H4 (cell line): ENCODE measurements at places on chromosomes 12 and 14.

DNA sequence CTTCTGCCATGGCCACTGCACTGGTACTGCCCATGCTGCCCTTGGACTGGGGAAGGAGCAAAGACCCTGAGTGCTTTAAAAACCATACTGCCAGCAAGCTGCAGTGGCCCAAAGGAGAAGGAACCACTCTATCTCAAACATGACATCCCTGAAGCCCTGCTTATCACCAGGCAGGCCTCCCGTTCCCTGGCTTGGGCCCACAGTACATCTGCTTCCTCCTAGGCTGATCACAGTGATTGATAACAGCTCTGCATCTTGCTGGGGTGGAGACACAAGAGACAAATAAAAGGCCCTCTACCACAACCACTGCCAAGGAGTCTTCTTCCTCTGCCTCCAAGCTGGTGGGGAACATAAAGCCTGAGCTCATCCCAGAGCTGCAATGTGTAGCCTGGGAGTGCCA is 567.5 kb downstream of the TRHDE start:
- DNase-seq = no peak

DNA sequence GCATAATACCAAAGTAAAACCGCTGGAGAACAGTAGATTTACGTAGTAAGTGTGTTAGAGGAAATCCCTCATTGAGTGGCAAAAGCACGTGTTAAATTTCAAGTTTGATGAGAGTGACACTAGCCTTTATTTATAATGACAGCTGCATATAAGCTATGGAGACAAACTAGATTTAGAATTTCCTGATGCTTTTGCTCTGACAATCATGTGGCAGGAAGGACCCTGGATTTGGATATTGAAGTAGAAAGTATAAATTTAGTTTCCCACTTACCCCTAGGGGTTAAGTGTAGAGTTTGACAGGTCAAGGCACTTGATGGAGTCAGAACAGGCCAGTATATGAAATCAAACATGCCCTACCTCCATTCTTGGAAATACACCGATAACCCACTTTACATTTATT is 983.1 kb downstream of the FLRT2 start:
- no peak for DNase-seq

DNA sequence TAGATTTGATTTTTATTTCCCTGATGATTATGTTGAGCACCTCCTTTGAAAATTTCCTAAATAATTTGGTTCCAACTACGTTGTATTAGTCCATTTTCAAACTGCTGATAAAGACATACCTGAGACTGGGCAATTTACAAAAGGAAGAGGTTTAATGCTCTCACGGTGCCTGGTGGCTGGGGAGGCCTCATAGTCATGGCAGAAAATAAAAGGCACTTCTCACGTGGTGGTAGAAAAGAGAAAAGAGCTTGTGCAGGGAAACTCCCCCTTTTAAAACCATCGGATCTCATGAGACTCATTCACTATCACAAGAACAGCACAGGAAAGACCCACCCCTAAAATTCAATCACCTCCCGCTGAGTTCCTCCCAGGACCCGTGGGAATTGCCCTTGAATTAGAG is 372.3 kb downstream of the RPL10L start:
- DNase-seq = no peak

DNA sequence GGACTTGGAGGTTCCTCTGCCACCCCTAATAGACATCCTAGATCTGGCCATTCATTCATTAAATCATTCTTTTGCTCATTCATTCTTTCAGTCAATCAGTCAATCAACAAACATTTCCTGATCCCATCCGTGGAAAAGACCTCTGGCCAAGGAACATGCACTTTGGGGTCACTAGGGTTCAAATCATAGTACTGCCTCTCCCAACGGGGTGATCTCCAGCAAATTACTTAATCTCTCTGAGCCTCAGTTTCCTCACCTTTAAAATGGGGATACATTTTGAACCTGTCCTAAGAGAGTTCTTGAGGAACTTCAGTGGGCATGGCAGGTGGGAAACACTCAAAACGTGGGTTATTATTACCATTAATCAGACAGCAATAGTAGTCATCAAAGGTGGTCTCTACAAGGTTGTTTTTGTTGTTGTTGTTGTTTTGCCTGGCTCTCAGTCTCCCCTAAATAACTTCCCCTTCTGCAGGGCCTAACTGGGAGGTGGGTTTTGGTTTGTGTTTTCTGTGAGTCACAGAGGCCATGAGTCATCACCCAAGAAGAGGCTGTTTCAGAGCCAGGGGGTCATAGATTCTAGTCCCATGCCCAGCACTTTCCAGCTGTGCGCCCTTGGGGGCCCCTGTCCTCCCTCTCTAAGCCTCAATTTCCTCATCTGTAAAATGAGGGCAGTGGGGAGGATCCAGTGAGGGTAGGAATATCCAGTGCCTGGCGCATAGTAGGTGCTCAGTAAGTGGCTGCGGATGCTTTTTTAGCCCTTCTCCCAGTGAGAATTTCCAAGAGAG is 16.9 kb upstream of the FAM222A start:
- no peak for DNase-seq

DNA sequence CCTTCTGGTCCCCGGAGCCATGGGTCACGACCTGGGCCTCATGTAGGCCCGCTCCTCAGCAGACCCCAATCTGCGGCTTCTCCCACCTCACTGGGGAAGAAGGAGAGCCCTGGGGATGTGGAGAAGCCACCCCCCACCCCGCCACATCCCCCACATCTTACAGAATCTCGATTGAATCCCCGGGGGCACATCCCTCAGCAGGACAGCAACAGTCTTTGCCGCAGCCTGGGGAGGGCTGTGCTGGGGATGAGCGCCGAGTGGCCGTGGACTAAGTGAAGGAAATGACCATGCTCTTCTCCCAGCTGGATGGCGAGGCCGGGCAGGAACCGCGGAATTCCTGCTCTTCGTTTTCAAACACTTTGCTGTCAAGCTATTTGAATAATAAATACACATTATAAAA is 169.0 kb upstream of the RTL1 start:
- DNase-seq = no peak
